ENCODE measurements at places on chromosomes 6 and 20. TPM values are rescaled to one million over a fixed set of nuclear protein-coding genes. Genes with fewer than 3 reads are reported as not detected.

The TP53TG5 gene
- total RNA-seq: not detected

The TBC1D20 gene
- 24.1 TPM for total RNA-seq

DNA sequence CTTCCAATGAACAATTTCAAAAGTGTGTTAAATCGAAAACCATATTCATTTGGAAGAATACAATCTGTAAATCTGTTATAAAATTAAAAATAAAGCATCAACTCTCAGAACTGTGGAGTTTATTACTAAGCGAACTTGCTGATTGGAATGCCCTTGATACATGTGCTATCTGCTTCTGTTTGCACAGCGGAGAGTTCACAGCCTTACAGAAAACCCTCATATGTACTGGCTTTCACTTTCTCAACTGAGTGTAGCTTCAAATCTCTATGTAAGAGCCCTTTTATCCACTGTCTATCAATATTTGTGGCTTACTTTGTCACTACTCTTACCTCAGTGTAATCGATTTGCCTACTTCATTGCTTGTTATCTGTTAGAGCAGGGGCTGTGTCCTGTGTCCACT, 447.4 kb downstream of the C6orf118 start:
- no peaks in the 10 kb centered on the region for H3K36me3 ChIP-seq
- no peak overlapping the region for H3K27ac ChIP-seq
- DNase-seq: no peak
- no peaks in the 10 kb centered on the region for H3K27me3 ChIP-seq
- no peak overlapping the region for H3K4me3 ChIP-seq
- no peaks in the 10 kb centered on the region for H3K4me1 ChIP-seq

- peaks cover 2% of the 10 kb centered on the region for H3K4me1 ChIP-seq
- H3K36me3 ChIP-seq: peaks cover 11% of the 10 kb centered on the region
- H3K27me3 ChIP-seq: peaks cover 11% of the 10 kb centered on the region
- no peak for DNase-seq
- no peak overlapping the region for H3K4me3 ChIP-seq
Observed at GRCh38 chr20:63292292-63292701, 689 bp upstream of the COL20A1 start.

DNA sequence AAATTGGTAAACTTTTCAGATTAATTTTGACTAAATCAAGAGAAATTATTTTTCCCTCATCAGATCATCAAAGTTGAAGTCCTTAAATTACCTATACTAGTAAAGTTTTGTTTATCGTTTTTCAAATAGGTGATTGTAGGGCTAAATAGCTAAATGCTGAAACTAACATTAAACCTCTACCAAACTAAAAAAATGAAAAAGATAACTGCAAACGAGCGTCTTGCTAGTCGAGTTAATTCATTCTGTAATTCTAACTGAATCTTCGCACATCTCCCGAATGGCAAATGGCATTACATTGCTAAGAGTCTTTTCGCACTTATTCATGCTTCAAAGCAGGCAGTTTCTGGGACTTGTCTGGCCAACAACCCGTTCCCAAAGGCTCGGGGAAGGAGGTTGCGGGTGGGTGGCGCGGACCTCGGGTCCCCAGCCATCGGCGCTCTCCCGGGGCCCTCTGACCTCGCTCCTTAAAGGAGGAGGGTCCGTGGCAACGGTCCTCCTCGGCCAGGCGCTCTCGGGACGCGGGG, 43.8 kb downstream of the POPDC3 start:
- H3K4me1 ChIP-seq: peaks cover 16% of the 10 kb centered on the region
- H3K27ac ChIP-seq: no peak overlapping the region
- H3K36me3 ChIP-seq: no peaks in the 10 kb centered on the region
- H3K27me3 ChIP-seq: peaks cover 39% of the 10 kb centered on the region
- peak overlapping the region; percentile 65 for H3K4me3 ChIP-seq

- peaks cover 6% of the 10 kb centered on the region for H3K4me1 ChIP-seq
- peaks cover 3% of the 10 kb centered on the region for H3K27me3 ChIP-seq
- no peak overlapping the region for H3K27ac ChIP-seq
Observed at GRCh38 chr20:24820345-24820744, 128.7 kb upstream of the CST7 start.

GRCh38 chr20:48604936-48605335, 222.9 kb downstream of the PREX1 start:
- H3K4me3 ChIP-seq: no peak overlapping the region
- peaks cover 2% of the 10 kb centered on the region for H3K4me1 ChIP-seq
- H3K36me3 ChIP-seq: no peaks in the 10 kb centered on the region
- H3K27ac ChIP-seq: no peak overlapping the region
- no peak for DNase-seq

The RNF144B gene
- 13.5 TPM for total RNA-seq

The VWA7 gene
- total RNA-seq: 2.9 TPM

The ESF1 gene
- 15.8 TPM for total RNA-seq

- no peak overlapping the region for H3K4me3 ChIP-seq
- no peak overlapping the region for H3K27ac ChIP-seq
Observed at GRCh38 chr20:40639676-40640355, 49.2 kb downstream of the MAFB start.

- H3K36me3 ChIP-seq: no peaks in the 10 kb centered on the region
- no peaks in the 10 kb centered on the region for H3K27me3 ChIP-seq
- DNase-seq: no peak
- H3K4me1 ChIP-seq: peaks cover 36% of the 10 kb centered on the region
- peak overlapping the region; percentile 66 for H3K27ac ChIP-seq
Observed at GRCh38 chr6:47247227-47247797, 62.4 kb downstream of the TNFRSF21 start.

DNA sequence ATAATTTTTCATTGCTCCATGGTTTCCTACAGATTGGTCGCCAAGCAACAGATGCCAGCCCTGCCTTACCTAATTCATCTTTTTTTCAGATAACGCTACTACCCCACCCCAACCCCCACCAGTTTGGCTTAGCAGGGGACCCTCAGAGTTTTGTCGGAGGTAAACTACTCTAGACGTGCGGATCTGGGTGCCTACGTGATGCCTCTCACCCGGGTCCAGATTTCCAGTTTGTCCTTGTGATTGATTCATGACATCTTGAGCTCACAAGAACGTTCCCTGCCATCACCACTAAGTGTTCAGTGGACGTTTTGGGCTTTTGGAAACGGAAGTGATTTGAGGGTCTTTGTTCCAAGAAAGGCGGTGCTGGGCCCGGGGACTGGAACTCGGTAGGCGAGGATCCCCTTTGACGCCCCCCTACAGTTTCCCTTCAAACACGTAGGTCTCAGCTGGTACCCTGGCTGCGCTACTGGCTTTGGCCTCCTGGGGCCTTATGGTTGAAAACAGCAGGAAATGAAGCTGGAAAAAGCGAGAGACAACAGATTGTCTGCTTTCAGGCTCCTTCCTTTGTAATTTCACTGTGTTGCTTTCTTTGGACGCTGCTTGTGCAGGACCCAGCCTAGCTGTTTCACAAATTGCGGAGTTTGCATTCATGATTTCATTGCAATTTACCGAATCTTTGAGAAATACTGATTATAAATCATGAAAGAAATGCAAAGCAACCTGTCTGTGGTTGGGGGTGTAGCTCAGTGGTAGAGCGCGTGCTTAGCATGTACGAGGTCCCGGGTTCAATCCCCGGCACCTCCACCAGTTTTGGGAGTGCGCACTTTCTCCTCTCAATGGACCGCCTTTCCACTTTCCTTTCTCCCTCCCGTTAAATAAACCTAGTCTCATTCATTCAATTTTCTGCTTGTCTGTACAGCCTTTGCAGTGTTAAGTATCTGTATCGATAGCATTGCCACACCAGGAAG, 81.0 kb downstream of the GPX5 start:
- H3K27me3 ChIP-seq: peaks cover 49% of the 10 kb centered on the region
- H3K4me3 ChIP-seq: no peak overlapping the region
- H3K4me1 ChIP-seq: peaks cover 5% of the 10 kb centered on the region
- DNase-seq: no peak
- no peak overlapping the region for H3K27ac ChIP-seq

- H3K36me3 ChIP-seq: no peaks in the 10 kb centered on the region
- DNase-seq: no peak
- peaks cover 34% of the 10 kb centered on the region for H3K27me3 ChIP-seq
Observed at GRCh38 chr20:57749131-57749690, 39.4 kb upstream of the PMEPA1 start.

DNA sequence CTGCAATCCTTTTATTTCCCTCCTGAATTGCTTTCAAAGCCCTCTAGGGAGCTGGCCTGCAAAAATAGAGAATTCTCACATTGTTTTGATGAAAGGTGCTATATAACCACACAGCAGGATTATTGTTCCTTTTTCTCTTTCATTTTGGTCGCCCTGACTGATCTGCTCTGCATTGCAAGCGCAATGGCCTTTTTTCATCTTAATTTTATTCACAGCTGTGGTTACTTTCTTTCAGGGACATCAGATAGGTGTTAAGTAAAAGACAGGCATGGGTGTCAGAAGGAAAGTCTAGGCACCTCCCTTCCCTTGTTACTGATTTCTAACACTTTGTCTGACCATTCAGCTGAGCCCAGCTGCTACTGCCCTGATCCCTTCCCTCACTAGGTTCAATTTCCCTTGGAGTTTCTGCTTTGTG, 850.5 kb upstream of the MAP3K7 start:
- H3K4me3 ChIP-seq: no peak overlapping the region
- H3K36me3 ChIP-seq: no peaks in the 10 kb centered on the region
- H3K27me3 ChIP-seq: no peaks in the 10 kb centered on the region
- no peak overlapping the region for H3K27ac ChIP-seq
- DNase-seq: no peak

The MUC22 gene
- total RNA-seq: not detected

Data from activated B cell treated with CpG ODN at 0.5 μM for 24 hours (primary cell).